ENCODE measurements at places on chromosomes 2 and 18. TPM values are rescaled to one million over a fixed set of nuclear protein-coding genes. Genes with fewer than 3 reads are reported as not detected.

Gene BIN1
- 21.5 TPM for total RNA-seq

Gene PROM2
- 0.19 TPM for total RNA-seq

Gene CYP27C1
- total RNA-seq = 0.05 TPM

Gene ASPRV1
- 0.19 TPM for total RNA-seq

Gene LBH
- 8.5 TPM for total RNA-seq

Gene CDK5R2
- not detected for total RNA-seq

Gene MAP3K19
- total RNA-seq = not detected

Gene PRKAG3
- total RNA-seq = not detected

Gene IGFBP5
- 2.3 TPM for total RNA-seq

Gene ST6GAL2
- total RNA-seq = 3.1 TPM

Gene DYSF
- total RNA-seq = 20.8 TPM

Gene LBX2
- total RNA-seq = 2.7 TPM

Gene DYNC1I2
- 29.9 TPM for total RNA-seq

Gene ATP6V1B1
- total RNA-seq = not detected
